ENCODE measurements at places on chromosomes 1 and 21. TPM values are rescaled to one million over a fixed set of nuclear protein-coding genes. Genes with fewer than 3 reads are reported as not detected.
A peak's percentile ranks its signal among the peaks of the same experiment; 100 is the strongest.

The AIDA gene
- 88.0 TPM for total RNA-seq

GRCh38 chr21:42576639-42577038, 63.0 kb downstream of the SLC37A1 start:
- DNase-seq, result no peak
- no peak overlapping the region for H3K27ac ChIP-seq
- no peak overlapping the region for H3K4me3 ChIP-seq
- H3K4me1 ChIP-seq, result no peaks in the 10 kb centered on the region

DNA sequence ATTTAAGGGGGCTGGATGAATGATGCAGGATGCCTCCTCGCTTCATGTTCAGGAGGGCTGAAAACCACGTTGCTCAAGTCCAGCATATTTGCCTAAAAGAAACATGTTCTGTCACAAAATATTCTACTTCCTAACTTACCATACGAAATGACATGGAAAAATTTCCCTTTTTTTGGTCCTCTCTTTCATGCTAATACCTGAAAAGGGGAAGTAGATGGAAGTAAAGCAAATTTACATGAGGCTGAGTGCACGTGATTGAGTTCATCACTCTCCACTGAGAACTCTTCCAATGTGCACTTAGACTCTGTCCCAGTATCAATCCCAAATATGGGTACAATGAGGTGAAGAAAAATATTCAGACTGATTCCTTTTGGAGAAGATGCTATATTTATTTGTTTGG, 23.0 kb downstream of the XCL2 start:
- H3K4me1 ChIP-seq, result no peaks in the 10 kb centered on the region
- H3K36me3 ChIP-seq, result no peaks in the 10 kb centered on the region
- no peak overlapping the region for H3K27ac ChIP-seq
- no peaks in the 10 kb centered on the region for H3K27me3 ChIP-seq

GRCh38 chr1:232927830-232928505, 22.4 kb upstream of the NTPCR start:
- H3K27ac ChIP-seq, result no peak overlapping the region
- H3K27me3 ChIP-seq, result no peaks in the 10 kb centered on the region
- H3K36me3 ChIP-seq, result no peaks in the 10 kb centered on the region
- H3K4me1 ChIP-seq, result no peaks in the 10 kb centered on the region
- no peak overlapping the region for H3K4me3 ChIP-seq

- H3K4me3 ChIP-seq, result peak overlapping the region; percentile 74
- H3K27me3 ChIP-seq, result no peaks in the 10 kb centered on the region
- peaks cover 19% of the 10 kb centered on the region for H3K4me1 ChIP-seq
- H3K27ac ChIP-seq, result peak overlapping the region; percentile 96
Measured at GRCh38 chr1:248825573-248825908, 174 bp downstream of the SH3BP5L start.

DNA sequence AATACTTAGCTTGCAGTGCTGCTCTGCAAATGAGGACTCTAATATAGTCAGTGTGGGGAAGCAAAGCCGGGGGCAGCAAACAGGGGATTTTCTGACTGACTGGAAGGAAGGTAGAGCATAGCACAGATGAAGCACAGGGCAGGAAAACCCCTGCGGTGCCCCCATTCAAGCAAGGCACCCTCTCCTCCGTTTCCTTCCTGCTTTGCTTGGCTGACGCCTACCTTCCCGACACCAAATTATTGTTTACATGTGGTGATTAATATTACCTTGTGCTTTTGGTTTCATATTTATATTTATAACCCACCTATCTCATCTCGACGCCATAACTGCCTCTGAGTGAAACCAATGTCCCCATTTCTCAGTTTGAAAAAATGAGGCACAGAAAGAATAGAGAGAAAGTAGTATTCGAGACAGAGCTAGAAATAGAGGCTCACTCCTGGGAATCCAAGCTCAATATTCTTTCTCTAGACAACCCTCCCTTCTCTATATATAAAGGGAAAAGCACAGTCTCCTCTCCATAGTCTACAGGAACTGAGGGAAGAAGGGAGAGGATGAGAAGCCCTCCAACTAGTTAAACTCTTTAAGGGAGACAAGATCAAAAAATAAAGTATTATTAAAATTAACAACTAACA, 41.3 kb downstream of the PIK3C2B start:
- no peaks in the 10 kb centered on the region for H3K27me3 ChIP-seq
- H3K27ac ChIP-seq, result no peak overlapping the region
- no peak overlapping the region for H3K4me3 ChIP-seq

- no peaks in the 10 kb centered on the region for H3K27me3 ChIP-seq
- H3K4me1 ChIP-seq, result no peaks in the 10 kb centered on the region
- no peak overlapping the region for H3K4me3 ChIP-seq
Measured at GRCh38 chr1:234836776-234837357, 226.9 kb upstream of the IRF2BP2 start.

DNA sequence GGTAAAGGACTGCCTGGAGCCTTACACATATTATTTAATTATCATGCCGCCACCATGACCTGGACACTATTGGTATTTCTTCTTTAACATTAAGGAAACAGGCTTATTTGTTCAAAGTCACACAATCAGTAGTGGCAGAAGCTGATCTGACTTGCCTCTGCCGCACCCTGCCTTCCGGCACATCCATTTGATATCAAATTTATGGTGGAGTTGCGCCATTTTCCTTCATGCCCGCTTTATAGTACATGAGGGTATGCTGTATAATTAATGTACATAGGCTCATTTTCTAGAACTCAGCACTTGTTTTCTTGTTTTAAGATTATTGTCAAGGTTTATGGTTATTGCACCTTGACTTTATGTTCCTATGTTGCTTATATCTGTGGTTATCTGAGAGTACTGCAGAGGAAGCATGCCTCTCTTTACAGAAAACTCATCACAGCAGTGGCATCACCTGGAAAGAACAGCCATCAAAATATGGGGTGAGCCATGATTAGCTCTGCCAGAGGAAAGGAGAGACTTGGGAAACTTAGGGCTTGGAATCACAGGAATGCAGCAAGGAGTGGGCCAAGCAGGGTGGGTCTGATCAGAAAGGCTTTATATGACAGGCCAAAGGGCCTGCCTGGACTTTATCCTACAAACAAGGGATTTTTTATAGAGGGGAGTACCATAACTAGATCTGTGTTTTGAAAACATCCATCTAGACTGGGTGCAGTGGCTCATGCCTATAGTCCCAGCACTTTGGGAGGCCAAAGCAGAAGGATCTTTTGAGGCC, 72.2 kb upstream of the GJB5 start:
- peaks cover 2% of the 10 kb centered on the region for H3K27me3 ChIP-seq
- no peaks in the 10 kb centered on the region for H3K36me3 ChIP-seq
- no peak for DNase-seq
- H3K4me3 ChIP-seq, result no peak overlapping the region
- H3K27ac ChIP-seq, result no peak overlapping the region
- H3K4me1 ChIP-seq, result no peaks in the 10 kb centered on the region

DNA sequence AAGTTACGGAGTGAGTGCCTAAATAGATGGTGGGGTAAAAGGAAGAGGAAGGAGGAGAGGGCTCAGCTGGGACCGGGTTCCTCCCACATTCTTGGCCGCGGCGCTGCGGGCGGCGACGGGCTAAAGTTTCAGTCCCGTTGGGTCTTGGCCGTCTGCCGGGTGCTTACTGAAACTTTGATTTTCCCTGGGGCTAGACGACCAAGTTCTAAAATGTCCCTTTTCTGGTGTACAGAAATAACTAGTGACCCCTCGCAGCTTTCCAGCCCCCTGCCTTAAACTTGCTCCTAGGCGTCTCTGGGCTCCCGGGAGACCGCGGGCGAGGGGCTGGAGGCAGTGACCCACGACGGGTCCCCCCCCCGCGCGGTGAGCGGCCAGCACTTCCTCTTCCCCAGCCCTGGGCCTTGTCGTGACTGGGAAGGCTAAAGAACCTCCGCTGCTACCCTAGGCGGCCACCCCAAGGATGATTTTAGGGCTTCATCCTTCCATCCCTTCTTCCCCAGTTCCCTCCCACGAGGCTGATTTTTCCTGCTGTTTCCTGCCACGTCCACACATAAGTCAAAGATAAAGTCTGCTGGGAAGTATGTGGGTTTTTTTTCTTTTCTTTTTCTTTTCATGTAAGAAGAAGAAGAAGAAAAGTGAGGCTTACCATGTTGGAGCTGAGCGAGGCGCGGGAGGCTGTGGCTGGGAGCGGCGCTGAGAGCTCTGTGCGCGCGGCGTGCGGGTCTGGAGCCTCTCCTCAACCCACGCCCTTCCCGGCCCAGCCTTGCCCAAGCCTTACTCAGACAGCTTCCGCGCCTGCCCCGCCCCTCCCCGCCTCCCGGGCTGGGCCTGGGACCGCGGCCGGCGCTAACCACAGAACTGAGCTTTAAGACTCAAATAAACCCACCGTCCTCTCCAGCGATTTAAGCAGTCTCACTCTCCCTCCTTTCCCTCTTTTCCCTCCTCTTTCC, at the start of gene S100A11:
S100A11 (minus strand) TSS at position 738 of the 950 bp plus-strand sequence; CDS start at position 649, 89 bp downstream.
- peak within 1 kb of the TSS; percentile 72 for H3K4me3 ChIP-seq
- H3K27ac ChIP-seq, result peak within 1 kb of the TSS; percentile 96
- peak; percentile 92 for DNase-seq
- no peaks in the 10 kb centered on the region for H3K36me3 ChIP-seq

- peak overlapping the region; percentile 33 for H3K27ac ChIP-seq
- H3K27me3 ChIP-seq, result no peaks in the 10 kb centered on the region
- H3K4me3 ChIP-seq, result no peak overlapping the region
Measured at GRCh38 chr1:206649261-206649921, 14.1 kb downstream of the DYRK3 start.

All from breast epithelium (tissue), 4 donors.